ENCODE measurements at places on chromosomes 3 and 15.
A peak's percentile ranks its signal among the peaks of the same experiment; 100 is the strongest.

DNA sequence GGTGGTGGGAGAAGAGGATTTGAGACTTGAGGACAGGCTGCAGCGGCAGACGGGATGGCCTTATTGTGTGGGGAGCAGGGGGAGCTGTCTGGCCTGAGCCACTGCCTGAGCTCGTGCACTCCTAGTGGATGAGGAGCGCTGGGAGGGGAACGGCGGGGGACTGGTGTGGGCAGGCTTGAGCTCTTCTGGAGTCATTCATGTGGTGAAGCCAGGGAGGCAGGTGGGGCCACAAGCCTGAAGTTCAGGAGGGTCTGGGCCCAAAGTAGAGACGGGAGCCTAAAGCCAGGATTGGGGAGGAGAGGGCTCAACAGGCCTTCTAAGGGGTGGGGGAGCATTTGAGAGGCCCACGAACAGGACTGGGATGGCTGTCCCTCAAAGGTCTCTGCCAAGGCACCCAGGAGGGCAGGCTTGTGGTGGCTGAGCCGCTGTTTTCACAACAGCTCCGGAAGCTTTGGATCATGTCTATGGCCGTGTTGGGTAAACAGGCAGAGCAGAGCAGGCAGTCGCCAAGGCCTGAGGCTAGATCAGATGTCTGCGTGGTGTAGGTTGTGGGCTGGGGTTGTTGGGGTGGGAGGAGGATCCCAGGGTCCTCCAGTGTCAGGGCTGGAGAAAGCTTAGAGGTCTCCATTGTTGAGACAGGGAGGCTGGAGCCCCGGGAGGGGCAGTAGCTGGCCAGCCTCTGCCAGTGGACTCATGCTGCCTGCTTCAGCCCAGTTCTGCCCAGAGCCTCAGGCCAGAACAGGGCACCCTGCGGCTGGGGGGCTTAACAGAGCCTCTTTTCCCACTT, 8.2 kb downstream of the PRKCD start:
- no peak for DNase-seq

GRCh38 chr3:37768107-37768809, 93.4 kb upstream of the CTDSPL start:
- no peak for DNase-seq

DNA sequence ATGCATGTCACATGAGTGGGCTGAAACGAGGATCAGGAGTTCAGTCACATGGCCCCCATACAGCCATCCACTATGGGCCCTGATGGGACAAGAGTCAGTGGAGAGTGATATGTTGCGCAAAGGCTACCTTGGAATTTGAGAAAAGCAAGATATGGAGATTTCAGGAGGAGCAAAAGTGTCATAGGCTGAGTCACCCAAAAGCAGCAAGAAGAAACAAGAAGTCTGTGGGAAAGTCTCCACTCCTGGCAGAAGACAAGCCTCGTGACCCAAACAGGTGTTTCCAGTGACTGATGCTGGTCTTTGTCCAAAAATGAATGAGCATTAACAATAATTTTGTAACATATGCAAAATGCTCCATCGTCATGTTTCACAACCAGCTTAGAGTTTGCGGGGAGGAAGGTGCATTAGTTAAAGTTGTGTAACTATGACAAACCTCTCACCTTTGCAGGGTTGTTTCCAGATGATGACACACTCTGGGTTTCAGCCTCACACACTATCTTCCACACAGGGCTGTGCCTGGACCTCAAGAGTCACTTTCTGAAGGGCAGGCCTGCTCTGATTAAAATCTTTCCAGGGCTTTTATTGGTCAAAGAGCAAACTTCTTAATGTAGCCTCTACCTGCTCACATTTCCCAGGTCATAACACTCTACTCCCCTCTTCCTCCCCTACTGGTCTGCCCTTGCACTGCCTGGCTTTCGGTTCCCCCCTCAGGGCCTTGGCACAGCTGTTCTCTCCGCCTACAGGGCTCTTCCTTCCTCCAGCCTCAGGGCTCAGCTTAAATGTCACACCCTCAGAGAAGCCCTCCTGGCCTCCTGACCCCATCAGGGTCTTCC, 3.9 kb upstream of the DNASE1L3 start:
- no peak for DNase-seq

- DNase-seq, result no peak
These were observed 10.8 kb downstream of the HSPBAP1 start for GRCh38 chr3:122782804-122783203.

GRCh38 chr15:46996359-46996758, 720.9 kb upstream of the SEMA6D start:
- no peak for DNase-seq

DNA sequence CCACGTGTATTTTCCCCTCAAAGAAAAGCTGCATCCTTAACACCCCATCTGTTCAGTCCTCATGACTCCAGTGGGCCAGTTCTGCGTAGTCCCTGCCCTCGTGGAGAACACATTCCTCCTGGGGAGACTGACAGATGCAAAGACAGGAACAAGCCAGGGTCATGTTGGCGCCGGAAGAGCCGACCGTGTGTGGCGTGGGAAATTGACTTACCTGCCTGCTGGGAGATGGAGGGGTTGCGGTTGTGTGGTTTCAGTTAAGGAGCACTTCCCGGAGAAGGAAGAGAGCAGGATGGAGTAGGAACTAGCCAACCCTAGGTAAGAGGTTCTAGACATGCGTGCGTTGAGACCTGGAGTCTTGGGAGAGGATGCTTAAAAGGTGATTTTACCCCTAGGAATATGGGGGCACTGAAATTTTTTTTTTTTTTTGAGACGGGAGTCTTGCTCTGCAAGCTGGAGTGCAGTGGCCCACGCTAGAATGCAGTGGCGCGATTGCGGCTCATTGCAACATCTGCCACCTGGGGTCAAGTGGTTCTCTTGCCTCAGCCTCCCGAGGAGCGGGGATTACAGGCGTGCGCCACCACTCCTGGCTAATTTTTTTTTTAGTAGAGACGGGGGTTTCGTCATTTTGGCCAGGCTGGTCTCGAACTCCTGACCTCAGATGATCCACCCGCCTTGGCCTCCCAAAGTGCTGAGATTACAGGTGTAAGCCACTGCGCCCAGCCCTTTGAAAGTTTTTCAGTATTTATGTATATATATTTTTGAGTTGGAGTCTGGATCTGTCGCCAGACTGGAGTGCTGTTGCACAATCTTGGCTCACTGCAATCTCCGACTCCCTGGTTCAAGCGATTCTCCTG, 1.4 kb downstream of the VHL start:
- DNase-seq, result no peak

DNA sequence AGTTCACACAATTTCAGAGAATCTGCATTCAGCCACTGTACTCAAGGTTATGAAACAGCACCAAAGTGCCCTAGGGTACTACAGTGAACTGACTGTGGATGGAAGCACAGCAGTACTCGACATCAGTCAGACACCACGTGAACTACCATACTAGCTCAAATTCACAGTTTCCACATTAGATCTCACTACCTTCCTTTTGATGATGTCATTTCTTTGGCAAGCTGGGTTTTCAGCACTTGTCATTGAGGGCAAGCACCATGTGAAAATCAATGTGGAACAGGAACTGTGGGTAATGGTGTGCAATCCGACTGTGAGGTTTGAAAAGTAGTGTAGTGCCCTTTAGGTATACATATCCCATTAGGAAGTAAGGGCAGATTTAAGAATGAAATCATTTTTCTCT, 110.5 kb upstream of the BFSP2 start:
- no peak for DNase-seq

- no peak for DNase-seq
These were observed 308.4 kb upstream of the CDIN1 start for GRCh38 chr15:36271048-36271447.

DNA sequence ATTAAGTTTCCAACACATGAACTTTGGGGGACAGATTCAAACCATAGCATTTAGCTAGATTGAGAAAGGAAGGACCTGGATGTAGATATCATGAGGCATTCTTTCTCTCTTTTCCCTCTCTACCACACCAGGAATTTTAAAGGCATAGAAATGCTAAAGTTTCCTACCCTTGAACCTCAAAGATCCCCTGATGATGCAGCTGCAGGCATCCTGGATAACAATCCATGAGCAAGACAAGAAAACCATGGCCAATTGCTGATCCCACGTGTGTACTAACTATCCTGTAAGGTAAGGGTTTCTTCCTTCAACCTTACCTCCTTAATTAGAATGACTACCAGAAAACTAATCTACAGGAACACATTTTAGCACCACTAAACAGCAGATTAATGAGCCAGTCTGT, 36.8 kb downstream of the CPNE4 start:
- no peak for DNase-seq

DNA sequence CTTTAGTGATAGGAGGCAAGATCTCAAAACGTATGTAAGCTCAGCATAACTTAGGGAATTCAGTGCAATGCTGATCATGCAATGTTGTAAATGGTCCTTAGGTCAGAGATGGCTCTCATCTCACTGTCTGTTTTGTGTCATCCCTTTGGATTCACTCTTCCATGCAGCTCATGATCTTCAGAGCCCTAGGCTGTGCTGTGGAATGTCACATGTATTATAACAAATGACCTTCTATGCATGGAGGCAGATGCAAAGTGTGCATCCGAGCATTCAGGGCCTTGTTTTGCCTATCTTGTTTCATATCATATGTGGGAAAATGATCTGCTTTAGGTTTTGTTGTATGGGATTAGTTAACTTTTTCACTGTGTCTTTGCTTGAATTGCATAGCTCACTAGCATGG, 40.5 kb upstream of the PDZRN3 start:
- DNase-seq, result no peak

GRCh38 chr3:15204005-15204404, 2.0 kb upstream of the CAPN7 start:
- no peak for DNase-seq

DNA sequence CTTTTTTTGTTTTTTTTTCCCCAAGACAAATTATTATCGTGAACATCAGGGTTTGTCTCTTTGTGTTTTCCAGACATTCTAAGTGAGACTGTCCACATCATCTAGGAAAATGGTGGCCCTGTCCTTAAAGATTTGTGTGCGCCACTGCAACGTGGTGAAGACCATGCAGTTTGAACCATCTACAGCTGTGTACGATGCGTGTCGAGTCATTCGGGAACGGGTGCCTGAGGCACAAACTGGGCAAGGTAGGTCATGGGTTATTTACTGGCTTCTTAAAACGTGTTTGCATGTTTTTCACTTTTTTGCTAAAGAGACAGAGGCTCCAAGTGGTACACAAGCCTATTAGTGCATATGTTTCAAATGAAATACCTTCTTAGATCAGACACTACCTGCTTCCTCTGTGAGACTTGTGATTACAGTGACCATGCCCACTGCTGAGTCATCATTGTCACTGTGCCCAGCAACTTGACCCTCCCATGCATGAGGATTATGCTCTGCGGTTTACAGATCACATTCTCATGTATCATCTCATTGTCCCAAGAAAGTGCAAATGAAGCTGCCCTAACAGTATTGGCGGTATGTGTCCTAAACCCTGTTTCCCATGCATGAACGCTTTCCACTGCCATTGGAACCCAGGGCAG, 395.2 kb upstream of the TPM1 start:
- DNase-seq, result no peak

- DNase-seq, result no peak
These were observed 76.6 kb upstream of the DLG1 start for GRCh38 chr3:197375001-197375441.

DNA sequence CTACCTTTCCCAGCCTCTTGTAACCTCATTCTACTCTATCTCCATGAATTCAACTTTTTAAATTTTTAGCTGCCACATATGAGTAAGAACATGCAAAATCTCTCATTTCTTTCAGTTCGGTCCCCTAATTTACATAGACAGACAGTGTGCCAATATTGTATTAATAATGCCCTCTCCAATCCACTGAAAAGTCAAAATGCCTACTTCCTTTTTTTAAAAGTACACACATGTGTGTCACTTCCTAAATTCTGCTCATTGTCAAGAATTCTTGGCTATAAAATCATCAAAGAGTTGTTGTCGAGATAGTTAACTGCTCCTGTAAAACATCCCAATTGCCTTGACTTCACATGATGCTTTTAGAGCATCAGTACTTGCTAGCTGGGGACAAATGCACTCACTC, 84.2 kb upstream of the IL12A start:
- no peak for DNase-seq

GRCh38 chr15:68585574-68586273, 6.9 kb downstream of the CORO2B start:
- no peak for DNase-seq

DNA sequence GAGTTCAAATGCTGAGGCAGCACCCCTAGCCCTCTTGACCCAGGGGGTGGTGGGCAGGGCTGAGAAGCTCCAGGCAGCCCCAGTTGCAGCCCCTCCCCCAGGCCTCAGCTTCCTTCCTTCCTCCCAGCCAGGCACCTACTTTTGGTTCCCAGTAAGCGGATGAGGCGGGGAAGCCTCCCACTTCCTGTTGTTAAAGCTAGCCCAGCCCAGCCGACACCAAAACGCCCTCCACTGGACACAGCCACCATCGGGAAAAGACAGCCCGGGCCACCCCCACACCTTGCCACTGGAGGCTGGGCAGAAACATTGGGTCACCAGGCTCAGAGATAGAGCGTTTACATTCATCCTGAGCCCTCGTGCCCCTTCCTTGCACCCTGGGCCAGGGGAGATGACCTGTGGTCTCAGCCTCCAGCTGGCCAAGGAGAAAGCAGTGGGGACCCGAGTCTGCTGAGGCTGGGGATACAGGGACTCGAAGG, 3.5 kb downstream of the DUSP7 start:
- peak; percentile 36 for DNase-seq

DNA sequence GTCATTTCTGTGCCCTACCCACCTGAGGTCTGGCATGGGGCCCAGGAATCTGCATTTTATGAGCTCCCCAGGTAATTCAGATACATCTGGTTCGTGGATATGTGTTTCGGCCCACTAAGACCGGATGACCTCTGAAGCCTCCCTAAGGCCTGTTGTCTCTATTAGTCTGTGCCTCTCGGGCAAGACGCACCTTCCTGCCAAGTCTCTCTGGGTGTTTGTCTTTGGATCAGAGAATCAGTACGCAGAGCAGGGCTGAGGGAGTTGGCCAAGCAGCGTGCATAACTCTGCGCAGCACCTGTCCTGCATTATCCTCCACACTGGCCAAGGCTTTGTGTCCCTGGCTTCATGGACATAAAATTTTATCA, 181.0 kb downstream of the THSD4 start:
- DNase-seq, result no peak

- no peak for DNase-seq
These were observed 28.2 kb downstream of the DUOX1 start for GRCh38 chr15:45157974-45158373.

- DNase-seq, result no peak
These were observed 48.9 kb downstream of the NIPA2 start for GRCh38 chr15:22887157-22887951.

DNA sequence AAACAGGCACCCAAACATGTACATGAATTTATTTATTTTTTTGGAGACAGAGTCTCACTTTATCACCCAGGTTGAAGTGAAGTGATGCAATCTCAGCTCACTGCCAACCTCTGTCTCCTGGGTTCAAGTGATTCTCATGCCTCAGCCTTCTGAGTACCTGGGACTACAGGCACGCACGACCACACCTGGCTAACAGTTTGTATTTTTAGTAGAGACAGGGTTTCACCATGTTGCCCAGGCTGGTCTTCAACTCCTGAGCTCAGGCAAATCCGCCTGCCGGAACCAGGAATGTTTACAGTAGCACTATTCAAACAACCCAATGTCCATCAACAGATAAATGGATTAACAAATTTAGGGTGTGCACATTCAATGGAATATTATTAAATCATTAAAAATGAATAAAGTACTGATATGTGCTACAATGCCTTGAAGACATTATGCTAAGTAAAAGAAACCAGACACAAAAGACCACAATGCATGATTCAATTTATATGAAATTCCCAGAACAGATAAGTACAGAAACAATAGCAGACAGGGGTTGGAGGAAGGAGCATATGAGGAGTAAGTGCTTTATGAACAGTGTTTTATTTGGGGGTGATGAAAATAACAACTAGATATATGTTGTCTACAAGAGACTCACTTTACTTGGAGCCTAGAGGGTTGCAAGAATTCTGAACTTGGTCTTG, 1.3 kb downstream of the LEO1 start:
- no peak for DNase-seq
